ENCODE measurements at places on chromosomes 3 and 15.

DNA sequence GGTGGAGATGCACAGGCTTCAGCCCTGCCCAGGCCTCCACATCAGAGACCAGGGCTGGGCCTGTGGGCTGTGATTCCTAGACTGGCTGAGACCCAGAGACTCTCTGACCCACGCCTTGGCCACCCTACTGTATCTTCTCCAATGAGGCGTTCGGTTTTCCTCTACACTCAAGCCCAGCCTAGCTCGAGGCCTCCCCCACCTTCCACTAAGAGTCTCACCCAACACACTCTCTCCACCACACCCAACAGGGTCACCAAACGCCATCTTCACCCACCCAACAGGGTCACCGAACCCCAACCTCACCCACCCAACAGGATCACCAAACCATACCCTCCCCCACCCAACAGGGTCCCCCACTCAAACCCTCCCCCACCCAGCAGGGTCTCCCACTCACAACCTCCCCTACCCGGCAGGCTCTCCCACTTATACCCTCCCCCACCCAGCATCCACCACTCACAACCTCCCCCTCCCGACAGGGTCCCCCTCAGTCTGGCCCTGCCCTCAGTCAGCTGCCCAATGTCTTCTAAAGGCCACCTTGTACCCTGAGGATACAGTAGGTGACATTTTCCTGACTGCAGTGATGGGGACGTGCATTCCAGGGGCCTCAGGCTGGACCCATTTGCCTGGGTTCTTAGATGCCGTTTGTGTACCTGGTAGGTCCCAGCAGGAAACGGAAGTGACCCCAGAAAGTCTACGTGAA, 20.4 kb downstream of the CFAP100 start:
- DNase-seq: no peak

DNA sequence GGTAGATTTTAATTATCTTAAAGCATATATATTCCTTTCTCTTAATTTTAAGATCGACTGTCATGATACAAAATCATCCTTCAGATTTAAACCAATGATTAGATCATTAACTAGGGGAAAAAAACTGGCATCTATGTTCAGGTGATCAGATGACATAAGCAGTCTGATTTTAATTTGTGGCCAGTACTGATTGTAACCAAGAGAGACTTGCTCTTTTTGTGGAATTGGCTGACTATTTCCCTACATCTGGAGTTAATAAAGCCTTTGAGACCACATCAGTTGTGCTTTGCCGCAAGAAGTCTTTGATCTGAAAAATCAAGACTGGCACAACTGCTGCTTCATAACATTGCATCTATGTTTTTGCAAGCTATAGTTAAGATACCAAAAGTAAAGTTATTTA, 148.4 kb upstream of the CGNL1 start:
- peak; percentile 92 for DNase-seq

GRCh38 chr3:188214442-188214841, 60.5 kb downstream of the LPP start:
- no peak for DNase-seq

GRCh38 chr3:192745150-192745549, 17.8 kb upstream of the FGF12 start:
- DNase-seq: no peak

- DNase-seq: no peak
These were observed 10.0 kb downstream of the TIMMDC1 start for GRCh38 chr3:119508172-119508845.

DNA sequence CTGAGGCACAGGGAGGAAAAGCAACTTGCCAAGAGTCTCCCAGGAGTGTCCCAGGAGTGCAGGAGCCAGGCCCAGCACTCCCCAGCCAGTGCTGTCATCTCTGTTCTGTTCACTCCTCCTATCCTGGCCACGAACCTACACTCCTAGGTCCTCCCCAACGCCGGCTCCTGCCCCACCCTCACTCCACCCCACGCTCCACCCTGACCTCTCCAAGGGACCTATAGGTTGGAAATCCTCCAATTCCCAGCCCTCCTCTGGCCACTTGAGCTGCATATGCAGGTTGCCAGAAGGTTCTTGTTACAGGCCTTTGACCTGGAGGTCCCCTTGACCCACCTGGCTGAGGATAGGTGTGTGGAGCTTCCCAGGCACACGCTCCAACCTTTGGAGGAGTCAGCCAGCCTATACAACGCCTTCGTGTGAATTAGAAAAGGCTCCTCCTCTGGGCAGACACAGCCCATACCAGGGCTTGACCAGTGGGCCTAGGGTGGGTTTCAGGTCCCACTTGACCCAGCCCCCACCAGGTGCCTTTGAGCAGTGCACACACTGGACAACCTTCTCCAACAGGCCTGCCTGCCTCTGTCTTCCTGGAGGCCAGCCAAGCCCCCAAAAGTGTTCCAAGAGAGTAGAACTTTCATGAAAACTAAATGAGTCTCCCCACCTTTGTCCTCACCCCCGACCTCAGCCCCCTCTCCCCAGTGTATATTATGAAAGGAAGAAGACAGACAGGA, 167.2 kb upstream of the TLE3 start:
- no peak for DNase-seq

DNA sequence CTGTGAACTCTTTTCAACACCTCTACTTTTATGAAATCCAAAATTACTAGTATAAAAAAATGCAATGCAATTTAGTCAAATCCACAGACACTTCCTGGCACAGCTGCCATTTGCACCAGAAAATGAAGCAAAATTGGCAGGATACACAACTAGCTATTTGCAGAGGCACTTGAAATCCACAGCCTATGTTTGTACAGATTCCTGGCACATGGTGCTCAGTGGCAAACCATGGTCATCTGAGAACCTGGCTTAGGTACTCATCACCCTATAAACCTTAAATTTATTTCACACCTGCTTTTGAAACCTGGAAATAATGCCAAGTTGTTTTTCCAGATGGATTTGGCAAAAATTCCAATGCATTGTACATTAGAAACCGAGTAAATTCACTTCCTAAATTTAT, 20.2 kb upstream of the PPM1L start:
- no peak for DNase-seq

DNA sequence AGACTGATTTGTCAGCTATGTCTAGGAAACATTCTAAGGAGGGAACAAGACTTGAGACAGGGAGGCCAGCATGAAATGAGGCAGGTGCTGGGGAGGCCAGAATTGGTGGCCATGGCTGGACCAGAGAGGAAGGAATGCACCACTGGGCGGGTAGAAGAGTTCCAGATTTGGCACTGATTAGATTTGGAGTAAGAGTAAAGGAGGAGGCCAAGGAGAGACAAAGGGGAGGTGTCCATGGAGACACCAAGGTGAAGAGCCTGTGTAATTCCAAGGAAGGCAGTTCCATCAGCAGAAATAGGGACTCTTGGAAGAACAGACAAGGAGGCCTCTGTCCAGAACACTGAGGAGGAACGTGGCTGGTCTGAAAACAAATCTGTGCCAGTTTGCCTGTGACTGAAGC, 1.8 kb downstream of the ARNT2 start:
- no peak for DNase-seq

DNA sequence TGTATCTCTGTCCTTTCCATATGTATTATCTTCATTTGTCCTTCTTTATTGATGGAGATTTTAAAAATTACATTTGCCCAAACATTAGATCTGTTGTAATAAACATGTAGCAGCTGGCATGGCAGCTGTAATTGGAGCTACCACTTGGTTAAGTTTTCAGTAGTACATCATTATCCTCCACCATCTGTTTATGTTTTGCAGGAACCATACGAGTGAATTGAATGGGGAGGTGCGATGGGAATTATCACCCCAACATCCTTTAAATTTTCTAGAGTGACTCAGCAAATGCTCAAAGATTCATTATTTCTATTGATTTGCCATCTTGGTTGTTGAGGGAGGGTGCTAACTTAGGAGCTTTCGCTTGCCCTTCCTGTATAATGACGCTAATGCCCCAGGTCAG, 32.6 kb upstream of the NOX5 start:
- no peak for DNase-seq

- DNase-seq: no peak
These were observed 178.2 kb upstream of the CGNL1 start for GRCh38 chr15:57198131-57198530.

GRCh38 chr3:49899815-49900214, 3.9 kb downstream of the MST1R start:
- no peak for DNase-seq

- no peak for DNase-seq
These were observed 4.4 kb downstream of the CPLX3 start for GRCh38 chr15:74830868-74831267.

- peak; percentile 43 for DNase-seq
These were observed 25.6 kb downstream of the LYSMD4 start for GRCh38 chr15:99707473-99708270.

DNA sequence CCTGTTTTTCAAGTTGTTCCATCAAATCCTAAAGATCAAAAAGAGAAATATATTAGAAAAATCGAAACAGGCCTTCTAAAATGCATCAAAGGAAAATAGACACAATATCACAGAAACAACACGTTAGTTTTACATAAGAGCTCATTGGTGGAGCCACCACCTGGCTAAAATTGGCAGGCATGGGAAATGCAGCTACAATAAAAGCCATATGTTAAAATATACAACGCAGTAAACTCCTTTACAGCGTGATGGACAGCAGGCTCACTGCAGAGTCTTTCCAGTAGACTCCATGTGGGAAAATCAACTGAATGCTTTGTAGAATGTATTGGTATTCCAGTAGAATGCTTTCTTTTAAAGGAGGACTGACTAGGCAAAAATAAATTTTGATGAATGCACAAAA, 40.9 kb upstream of the MYO5C start:
- DNase-seq: no peak

DNA sequence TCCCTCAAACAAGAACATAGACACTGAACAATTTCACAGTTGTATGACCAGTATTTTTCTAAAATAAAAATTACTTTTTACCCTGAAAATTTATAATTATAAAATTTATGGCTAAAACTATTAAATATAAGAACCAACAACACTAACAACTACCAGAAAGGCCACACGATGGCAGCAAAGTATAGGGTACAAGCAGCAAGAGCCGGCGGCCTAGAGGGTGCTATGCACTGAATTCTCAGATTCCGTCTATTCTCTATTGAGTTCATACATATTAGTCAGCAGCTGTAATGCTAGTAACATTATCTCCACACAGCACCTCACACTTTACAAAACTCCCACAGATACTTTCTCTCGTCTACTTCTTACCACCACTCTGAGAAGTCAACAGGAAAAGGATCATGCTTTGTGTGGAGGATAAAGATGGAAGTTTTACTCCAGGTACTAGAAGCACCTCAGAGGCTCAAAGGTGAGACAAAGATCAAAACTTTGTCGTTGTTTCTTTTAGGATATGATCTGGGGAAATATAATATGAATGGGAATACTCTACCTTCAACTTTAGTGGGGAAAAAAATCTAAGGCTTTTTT, 160.5 kb downstream of the FGF12 start:
- DNase-seq: peak; percentile 86

DNA sequence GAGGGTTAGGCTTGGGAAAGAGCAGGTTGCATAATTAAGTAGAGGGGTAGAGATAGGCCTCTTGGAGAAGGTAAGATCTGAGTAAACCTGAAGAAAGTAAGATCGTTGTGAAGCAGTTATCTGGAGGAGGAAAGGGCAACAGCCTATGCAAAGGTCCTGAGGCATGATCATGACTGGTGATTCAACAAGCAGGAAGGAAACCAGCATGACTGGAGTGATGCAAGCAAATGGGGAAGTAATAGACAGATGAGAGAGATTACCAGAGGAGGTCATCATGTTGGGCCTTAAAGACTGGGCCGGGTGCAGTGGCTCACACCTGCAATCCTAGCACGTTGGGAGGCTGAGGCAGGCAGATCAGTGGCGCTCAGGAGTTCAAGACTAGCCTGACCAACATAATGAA, 360.2 kb downstream of the EPHB1 start:
- no peak for DNase-seq

DNA sequence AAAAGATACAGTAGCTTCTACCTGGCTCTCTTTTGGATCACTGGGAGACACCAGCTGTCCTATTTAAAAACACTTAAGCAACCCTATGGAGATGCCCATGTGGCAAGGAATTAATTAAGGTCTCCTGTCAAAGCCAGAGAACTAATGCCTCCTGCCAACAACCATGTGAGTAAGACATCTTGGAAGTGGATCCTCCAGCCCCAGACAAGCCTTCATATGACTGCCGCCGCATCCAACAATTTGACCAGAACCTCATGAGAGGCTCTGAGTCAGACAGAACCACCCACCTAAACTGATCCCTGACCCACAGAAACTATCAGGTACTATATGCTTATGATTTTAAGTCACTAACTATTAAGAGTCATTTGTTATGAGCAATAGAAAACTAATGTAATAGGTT, 22.3 kb downstream of the IFT80 start:
- DNase-seq: no peak

DNA sequence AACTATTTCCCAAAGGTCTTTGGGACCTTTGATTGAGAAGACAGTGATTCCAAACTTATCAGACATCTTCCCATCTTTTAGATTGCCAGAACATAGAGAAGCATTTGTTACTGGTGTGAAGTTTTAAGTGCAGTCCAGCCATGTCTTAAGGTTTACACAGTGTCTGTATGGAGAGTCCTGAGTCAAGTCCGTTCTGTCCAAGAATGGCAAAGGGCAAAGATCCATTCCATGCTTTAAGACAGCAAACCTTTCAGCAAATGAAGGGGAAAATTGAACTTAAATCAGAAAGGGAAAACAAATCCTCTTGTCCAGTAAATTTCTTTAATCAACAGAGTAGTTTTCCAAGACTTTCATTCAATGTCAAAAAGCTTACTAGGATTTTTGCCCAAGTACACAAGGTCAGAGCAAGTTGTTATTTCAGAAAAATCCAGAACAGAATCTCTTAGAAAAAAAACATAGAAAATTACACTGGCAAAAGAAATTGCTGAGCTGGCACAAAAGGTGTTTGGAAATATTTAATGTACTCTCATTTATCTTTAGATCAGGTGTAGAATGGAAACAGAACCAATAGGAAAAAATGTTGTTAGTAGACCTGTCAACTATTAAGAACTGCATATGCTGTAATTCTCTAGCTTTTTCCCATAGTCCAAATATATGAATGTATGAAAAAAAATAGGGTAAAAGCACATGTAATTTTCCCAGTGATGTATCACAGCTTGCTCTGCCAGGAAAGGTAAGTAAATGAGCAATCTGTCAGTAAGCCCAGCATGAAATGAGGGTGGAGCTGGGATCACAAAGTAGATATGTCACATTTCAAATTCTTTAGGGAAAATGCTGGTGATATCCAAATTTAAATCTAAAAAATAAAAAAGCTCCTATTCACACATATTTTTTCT, 1099.9 kb downstream of the TUSC7 start:
- DNase-seq: no peak

DNA sequence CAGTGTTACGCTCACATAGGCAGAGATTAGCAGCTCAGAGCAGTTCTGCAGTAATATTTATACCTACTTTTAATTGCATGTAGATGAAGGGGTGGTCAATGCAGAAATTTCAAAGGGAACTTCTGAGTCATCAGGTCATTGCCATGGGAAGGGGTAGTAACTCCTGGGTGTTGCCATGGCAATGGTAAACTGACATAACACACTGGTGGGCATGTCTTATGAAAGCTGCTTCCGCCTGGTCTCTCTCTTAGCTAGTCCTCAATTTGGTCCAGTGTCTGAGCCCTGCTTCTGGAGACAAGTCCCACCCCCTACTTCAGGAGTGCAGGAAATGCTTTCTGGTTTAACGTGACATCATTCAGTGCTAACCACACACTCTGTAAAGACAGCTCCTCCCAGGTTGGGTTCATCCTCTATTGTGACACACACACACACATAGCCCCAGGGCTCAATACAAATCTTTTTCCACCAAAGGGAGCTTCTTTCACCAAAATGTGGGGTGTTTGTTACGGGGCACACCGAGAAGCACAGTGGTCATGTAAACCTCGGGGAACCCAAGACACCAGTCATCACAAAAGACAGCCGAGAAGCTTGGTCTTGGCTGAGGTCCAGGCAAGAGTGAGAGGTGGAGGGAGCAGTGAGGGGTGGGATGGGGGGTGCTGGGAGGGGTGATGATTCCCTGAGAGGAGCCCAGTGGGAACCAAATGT, 74.5 kb downstream of the TLE3 start:
- peak; percentile 74 for DNase-seq
